ENCODE measurements at places on chromosomes 4 and X. TPM values are rescaled to one million over a fixed set of nuclear protein-coding genes. Genes with fewer than 3 reads are reported as not detected.
A peak's percentile ranks its signal among the peaks of the same experiment; 100 is the strongest.

SMIM10 gene
- polyA plus RNA-seq: not detected

EXOC1L gene
- polyA plus RNA-seq: 0.31 TPM

VEGFC gene
- polyA plus RNA-seq: 9.1 TPM

AMTN gene
- not detected for polyA plus RNA-seq

ADGRG2 gene
- polyA plus RNA-seq: under 0.01 TPM

ASB12 gene
- not detected for polyA plus RNA-seq

HELT gene
- polyA plus RNA-seq: not detected

G3BP2 gene
- polyA plus RNA-seq: 47.8 TPM

GPR50 gene
- polyA plus RNA-seq: not detected

UGT2B17 gene
- 974 TPM for polyA plus RNA-seq

CT47B1 gene
- not detected for polyA plus RNA-seq

DNA sequence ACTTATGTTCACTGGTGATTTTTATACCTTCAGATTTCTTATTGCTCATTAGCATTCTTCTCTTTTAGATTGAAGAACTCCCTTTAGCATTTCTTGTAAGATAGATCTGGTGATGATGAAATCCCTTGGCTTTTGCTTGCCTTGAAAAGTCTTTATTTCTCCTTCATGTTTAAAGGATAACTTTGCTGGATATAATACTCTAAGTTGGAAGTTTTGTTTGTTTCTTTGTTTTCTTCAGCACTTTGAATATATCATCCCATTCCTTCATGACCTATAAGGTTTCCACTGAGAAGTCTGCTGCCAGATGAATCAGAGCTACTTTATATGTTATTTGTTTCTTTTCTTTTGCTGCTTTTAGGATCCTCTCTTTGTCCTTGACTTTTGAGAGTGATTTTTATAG is 18.5 kb downstream of the CC2D2A start:
- H3K4me1 ChIP-seq: no peaks in the 10 kb centered on the region
- DNase-seq: no peak
- H3K36me3 ChIP-seq: no peaks in the 10 kb centered on the region
- no peaks in the 10 kb centered on the region for H3K27me3 ChIP-seq
- H3K4me3 ChIP-seq: no peak overlapping the region

- H3K4me1 ChIP-seq: peaks cover 21% of the 10 kb centered on the region
- H3K27ac ChIP-seq: no peak overlapping the region
- H3K27me3 ChIP-seq: no peaks in the 10 kb centered on the region
- H3K36me3 ChIP-seq: peaks cover 34% of the 10 kb centered on the region
Measured at GRCh38 chr4:24570574-24571236, 13.6 kb downstream of the DHX15 start.

- peak overlapping the region; percentile 72 for H3K4me3 ChIP-seq
- no peaks in the 10 kb centered on the region for H3K27me3 ChIP-seq
- H3K27ac ChIP-seq: peak overlapping the region; percentile 100
- H3K36me3 ChIP-seq: no peaks in the 10 kb centered on the region
- DNase-seq: peak; percentile 77
Measured at GRCh38 chr4:88283661-88284438, 511 bp downstream of the PPM1K start.

DNA sequence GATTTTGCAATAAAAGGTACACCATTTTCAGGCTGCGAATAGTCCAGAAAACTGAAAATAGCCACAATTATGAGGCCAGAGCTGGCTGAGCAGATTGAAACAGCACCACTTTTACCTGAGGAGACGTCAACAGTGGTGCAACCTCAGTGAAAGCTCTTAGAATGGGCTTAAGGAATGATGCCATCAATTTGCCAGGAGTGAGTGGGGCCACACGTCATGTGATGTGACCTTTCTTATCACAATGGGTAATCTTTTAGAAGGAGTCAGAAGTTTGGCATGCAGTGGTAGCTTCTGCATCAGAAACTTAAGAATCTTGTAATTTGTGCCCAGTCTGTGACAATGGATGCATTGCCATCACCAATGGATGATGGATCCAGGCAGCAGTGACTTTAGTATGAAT is 27.6 kb downstream of the ZNF81 start:
- no peak overlapping the region for H3K27ac ChIP-seq
- H3K4me3 ChIP-seq: no peak overlapping the region
- peaks cover 3% of the 10 kb centered on the region for H3K36me3 ChIP-seq
- no peaks in the 10 kb centered on the region for H3K27me3 ChIP-seq
- no peak for DNase-seq

DNA sequence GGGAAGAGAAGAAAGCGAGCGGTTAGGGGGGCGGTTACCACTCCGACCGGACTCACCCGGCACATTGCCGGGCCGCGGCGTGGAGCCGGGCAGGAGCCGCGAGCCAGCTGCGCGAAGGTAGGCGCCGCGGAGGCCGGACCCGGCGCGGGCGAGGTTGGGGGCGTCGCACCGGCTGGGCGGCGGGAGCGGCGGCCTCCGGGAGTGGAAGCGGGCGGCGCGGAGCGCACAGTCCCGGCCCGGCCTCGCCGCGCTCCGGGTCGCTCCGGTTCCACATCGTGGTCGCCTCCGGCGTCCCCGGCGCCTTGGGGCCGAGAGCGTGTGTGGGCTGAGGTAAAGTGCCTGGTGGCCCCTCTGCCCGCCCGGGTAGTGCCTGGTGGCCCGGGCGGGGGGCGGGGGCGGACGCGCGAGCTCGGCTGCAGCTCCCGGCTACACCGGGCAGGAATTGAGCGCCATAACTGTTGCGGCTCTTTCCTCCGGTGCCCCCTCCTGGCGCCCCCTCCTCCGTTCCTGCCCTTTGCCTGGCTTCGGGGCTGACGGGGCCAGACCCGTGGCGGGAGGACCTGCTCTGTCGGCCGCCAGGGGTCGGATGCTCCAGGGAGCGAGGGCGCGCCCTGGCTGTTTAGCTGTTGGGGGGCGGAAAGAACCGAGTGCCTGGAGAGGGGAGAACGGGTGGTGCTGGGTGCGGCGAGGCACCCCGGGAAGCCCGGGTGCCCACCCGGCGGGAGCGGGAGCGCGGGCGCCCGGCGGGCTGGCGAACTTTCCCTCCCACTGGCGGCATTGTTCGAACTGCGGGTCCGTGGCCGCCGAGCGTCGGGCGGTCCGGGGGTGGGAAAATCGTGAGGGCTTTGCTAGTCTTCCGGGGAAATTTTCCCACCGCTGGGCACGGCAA is 626 bp downstream of the JADE3 start:
- H3K4me1 ChIP-seq: no peaks in the 10 kb centered on the region
- no peaks in the 10 kb centered on the region for H3K36me3 ChIP-seq
- peak; percentile 16 for DNase-seq
- H3K27me3 ChIP-seq: no peaks in the 10 kb centered on the region
- H3K4me3 ChIP-seq: peak overlapping the region; percentile 53
- peak overlapping the region; percentile 58 for H3K27ac ChIP-seq

- no peaks in the 10 kb centered on the region for H3K27me3 ChIP-seq
- no peak overlapping the region for H3K4me3 ChIP-seq
- DNase-seq: no peak
- no peaks in the 10 kb centered on the region for H3K36me3 ChIP-seq
- no peak overlapping the region for H3K27ac ChIP-seq
Measured at GRCh38 chrX:57104406-57104805, 16.9 kb downstream of the SPIN2B start.

GRCh38 chr4:7973545-7973981 is 33.9 kb upstream of the AFAP1 start:
- H3K36me3 ChIP-seq: peaks cover 12% of the 10 kb centered on the region
- DNase-seq: no peak
- H3K4me3 ChIP-seq: no peak overlapping the region
- H3K27me3 ChIP-seq: no peaks in the 10 kb centered on the region

GRCh38 chrX:12042615-12043014 is 95.7 kb upstream of the FRMPD4 start:
- H3K4me1 ChIP-seq: no peaks in the 10 kb centered on the region
- no peak for DNase-seq
- no peak overlapping the region for H3K27ac ChIP-seq
- H3K36me3 ChIP-seq: no peaks in the 10 kb centered on the region
- H3K27me3 ChIP-seq: no peaks in the 10 kb centered on the region
- H3K4me3 ChIP-seq: no peak overlapping the region

DNA sequence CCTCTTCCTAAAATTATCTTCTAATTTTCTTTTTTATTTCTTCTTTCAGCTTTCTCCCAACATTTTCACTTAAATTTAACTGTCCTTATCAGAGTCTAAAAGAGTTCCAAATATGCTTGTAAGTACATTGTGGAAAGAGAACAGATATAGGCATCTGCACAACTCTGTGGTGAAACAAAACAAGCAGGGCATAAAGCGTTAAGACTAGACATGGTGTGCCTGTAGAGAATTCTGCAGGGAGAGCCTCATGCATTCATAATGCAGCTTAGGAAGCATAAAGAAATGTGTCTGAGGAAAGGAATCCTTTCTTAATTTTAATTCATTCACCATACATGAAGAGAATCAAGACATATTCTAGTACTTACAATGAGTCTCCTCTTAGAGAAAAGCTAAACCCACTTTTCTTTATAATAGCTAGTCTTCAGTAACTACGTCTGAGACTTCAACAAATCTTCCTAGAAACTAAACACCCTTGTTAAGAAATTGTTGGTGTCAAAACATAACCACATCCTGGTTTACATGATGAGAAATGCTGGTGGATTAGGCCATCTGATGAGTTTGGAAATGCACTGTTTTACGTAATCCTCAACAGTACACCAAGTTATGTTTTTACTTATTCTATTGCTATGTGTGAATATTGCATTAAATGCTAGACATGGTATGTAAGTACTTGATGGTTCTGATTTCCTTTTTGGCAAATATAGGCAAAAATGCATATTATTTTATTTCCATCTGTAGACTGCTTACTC is 307.8 kb upstream of the GIMD1 start:
- H3K27ac ChIP-seq: no peak overlapping the region
- no peaks in the 10 kb centered on the region for H3K27me3 ChIP-seq
- H3K4me1 ChIP-seq: no peaks in the 10 kb centered on the region
- no peak for DNase-seq
- H3K4me3 ChIP-seq: no peak overlapping the region

DNA sequence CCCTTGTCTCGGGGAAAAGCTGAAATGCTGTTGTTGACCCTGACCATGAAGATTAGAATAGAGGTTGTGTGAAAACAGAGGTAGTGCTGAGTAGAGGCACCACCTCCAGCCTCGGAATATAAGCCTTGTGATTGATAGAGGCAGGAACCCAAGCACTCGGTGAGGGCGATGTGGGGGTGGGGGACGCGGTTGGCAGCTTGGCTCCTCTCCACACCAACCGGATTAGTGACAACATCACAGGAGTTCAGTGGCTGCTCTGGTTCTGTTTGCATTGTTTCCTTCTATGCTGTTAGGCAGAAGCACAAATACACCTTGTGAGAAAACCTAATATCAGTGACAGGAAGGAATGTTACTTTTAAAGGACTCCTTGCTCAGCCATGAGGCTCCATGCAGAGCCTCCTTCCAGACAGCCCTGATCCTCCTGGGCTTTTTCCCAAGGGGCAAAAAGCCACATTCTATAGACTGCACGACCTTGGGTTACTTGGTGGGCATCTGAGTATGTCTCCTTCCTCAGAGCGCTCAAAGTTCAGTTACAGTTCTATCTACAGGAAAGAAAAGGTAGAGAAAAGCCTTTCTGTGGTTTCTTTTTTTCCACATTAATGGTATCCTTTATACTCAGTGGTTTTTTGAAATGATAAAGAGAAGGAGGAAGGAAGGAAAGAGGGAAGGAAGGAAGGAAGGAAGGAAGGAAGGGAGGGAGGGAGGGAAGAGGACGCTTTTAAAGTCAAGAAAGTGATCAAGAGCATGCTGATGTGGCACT is 150.4 kb upstream of the NOCT start:
- no peak overlapping the region for H3K4me3 ChIP-seq
- H3K36me3 ChIP-seq: no peaks in the 10 kb centered on the region
- no peak for DNase-seq
- H3K4me1 ChIP-seq: no peaks in the 10 kb centered on the region
- H3K27ac ChIP-seq: no peak overlapping the region

DNA sequence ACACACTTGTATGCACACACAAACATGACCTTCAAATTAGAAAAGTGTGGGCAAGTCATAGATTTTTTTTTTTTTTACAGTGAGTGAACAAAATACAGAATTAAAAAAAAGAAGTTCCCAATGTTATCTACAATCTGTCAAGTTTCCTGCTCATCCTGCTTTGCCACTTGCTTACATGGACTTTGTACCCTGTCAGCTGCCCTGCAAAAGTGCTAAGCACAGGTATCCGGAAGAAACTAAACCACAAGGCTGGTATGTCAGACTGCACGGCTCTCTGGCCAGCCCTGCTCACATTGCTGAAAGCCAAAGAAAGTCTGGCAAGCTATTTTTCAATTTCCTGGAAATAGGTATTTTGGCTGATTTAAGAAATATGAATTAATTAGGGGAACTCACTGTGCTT is 38.9 kb upstream of the BCLAF3 start:
- H3K36me3 ChIP-seq: no peaks in the 10 kb centered on the region
- no peak overlapping the region for H3K27ac ChIP-seq
- peak; percentile 82 for DNase-seq
- H3K4me3 ChIP-seq: no peak overlapping the region
- peaks cover 13% of the 10 kb centered on the region for H3K4me1 ChIP-seq
- no peaks in the 10 kb centered on the region for H3K27me3 ChIP-seq

DNA sequence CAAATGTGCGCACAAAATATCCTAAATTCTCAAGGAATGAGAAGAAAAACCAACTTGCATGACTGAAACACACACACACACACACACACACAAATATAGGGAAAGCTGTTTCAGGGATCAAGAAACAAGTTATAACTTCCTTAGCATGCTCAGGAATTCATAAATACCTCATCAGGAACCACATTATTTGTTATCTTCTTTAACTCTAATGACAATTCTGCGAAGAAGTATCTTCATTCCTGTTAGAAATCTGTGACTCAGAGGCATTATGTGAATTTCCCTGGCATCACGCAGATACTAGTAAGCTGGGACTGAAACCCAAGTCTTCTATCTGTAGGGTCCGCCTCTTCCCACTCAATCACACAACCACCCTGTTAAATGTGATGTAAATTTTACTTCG is 30.3 kb downstream of the TMPRSS11A start:
- no peaks in the 10 kb centered on the region for H3K27me3 ChIP-seq
- H3K27ac ChIP-seq: no peak overlapping the region
- H3K36me3 ChIP-seq: no peaks in the 10 kb centered on the region
- H3K4me1 ChIP-seq: no peaks in the 10 kb centered on the region
- DNase-seq: no peak
- H3K4me3 ChIP-seq: no peak overlapping the region

GRCh38 chr4:99763635-99764101 is 53.0 kb upstream of the DAPP1 start:
- H3K27me3 ChIP-seq: no peaks in the 10 kb centered on the region
- no peak overlapping the region for H3K27ac ChIP-seq
- no peak overlapping the region for H3K4me3 ChIP-seq
- no peak for DNase-seq
- no peaks in the 10 kb centered on the region for H3K4me1 ChIP-seq

- no peaks in the 10 kb centered on the region for H3K4me1 ChIP-seq
- DNase-seq: no peak
- no peaks in the 10 kb centered on the region for H3K27me3 ChIP-seq
- no peak overlapping the region for H3K4me3 ChIP-seq
- no peak overlapping the region for H3K27ac ChIP-seq
Measured at GRCh38 chr4:159395693-159396092, 292.8 kb downstream of the RAPGEF2 start.
